ENCODE measurements at places on chromosomes 7 and 10.

GRCh38 chr7:118346748-118347147, 122.2 kb downstream of the ANKRD7 start:
- DNase-seq = no peak

- no peak for DNase-seq
These were observed 26.6 kb upstream of the SDHAF3 start for GRCh38 chr7:97090761-97091353.

GRCh38 chr7:38822549-38822948, 86.4 kb downstream of the VPS41 start:
- no peak for DNase-seq

DNA sequence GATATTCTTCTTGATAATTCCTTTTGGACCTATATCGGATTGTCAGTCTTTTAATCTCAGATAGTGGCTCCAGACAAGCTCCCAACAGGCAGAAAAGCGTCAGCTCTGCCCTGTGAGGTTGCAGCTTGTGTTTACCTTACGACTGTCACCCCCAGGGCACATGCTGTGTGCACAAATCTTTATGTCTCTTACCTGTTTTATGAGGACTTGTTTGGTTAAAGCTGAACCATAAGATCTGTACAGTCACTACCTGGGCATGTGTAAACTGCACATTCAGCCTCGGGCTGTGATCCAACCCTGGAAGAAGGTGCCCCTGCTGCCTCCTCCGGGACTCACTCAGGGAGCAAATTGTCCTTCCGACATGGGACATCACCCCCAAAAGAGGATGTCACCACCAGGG, 119.8 kb downstream of the GALNT17 start:
- no peak for DNase-seq

DNA sequence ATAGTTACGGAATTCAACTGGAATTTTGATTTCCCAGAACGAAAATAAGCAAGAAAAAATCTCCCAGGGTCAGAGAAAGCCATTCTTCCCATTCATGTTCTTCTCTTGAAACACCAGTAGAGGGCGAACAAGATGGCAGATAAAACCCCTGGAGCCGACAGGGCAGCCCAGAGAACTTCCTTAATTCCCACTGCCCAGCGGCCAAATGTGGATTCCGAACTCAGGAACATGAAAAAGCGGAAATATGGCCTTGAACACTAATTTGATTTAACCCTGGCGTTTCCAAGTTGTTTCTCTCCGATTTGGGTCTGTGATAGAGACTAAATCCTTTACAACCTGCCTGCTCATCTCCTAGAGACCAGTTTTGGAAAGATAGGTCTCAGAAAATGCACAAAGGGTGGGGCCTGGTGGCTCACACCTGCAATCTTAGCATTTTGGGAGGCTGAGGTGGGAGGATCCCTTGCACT, 100.7 kb upstream of the WAC start:
- DNase-seq = peak; percentile 26

Data from activated CD4-positive, alpha-beta T cell treated with anti-CD3 and anti-CD28 coated beads, Interleukin-2, amount 50 U/mL, for 16 hours (primary cell).